ENCODE measurements at places on chromosomes 5 and 9.

DNA sequence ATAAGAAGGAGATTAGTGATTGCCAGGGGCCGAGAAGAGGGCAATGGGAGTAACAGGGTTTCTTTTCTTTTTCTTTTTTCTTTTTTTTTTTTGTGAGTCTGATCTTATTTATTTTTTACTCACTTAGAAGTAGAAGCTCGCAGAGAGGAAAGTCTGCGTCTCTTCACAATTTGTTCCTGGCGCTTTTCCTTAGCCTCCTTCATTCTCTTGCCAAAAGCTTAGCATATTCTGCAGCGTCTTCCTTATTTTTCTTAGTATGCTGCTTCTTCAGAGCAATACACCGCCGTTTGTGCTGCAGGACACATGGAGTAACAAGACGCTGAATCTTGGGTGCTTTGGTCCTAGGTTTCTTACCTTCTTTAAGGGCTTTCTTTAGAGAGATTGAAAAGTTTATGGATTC, 30.3 kb upstream of the DENND4C start:
- no peak for DNase-seq

- DNase-seq: peak; percentile 41
Observed at GRCh38 chr9:129270903-129271431, 92.9 kb upstream of the IER5L start.

- no peak for DNase-seq
Observed at GRCh38 chr9:85716031-85716877, 25.5 kb downstream of the AGTPBP1 start.

DNA sequence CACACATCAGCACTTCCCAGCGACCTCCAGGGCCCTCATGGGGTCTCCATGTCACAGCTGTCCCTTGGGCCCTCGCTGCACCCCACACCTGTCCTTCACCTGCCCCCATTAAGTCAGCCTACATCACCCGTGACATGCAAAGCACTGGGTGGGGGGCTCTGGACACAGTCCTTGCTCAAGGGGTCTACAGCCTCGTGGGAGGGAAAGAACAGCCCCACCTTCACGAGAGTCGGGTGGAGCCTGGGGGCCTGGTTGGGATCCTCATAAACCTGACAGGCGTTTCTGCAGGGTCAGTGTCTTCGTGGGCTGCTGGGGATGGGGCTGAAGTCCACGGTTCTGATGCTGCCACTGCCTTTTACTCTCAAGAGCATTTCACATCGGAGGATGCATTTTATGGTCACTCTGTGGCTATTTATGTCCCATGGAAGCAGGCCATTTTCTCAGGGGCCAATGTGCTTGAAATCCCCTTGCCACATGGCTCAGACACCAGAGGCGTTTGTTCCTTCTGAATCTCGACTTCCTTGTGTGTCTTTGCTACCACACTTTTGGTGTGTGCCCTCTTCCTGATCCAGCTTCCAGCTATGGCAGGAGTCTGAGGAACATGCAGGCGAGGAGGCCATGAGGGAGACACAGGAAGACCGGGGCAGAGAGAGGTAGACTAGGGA, at the start of gene OR2V1:
OR2V1 (minus strand) TSS at position 338 of the 665 bp plus-strand sequence. CDS start 5,865 bp downstream, outside the sequence.
- no peak for DNase-seq

GRCh38 chr9:32142074-32142473, 242.4 kb upstream of the ACO1 start:
- no peak for DNase-seq

DNA sequence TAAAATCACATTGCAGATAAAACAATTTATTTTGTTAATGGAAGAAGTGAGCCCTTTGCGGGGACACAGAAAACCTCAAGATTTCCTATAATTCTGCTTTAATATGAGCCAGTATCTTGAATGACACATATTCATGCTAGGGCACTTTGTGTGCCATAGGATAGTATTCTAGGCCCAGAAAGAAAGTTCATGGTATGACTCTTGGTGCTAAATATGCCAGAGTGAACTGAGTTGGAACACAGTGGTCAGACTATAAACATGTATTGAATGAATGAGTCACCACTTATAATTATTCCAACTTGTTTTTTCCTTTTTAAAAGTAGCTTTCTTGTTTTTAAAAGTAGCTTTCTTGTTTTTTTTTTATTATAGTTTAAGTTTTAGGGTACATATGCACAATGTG, 46.0 kb downstream of the ADAMTS19 start:
- DNase-seq: no peak

DNA sequence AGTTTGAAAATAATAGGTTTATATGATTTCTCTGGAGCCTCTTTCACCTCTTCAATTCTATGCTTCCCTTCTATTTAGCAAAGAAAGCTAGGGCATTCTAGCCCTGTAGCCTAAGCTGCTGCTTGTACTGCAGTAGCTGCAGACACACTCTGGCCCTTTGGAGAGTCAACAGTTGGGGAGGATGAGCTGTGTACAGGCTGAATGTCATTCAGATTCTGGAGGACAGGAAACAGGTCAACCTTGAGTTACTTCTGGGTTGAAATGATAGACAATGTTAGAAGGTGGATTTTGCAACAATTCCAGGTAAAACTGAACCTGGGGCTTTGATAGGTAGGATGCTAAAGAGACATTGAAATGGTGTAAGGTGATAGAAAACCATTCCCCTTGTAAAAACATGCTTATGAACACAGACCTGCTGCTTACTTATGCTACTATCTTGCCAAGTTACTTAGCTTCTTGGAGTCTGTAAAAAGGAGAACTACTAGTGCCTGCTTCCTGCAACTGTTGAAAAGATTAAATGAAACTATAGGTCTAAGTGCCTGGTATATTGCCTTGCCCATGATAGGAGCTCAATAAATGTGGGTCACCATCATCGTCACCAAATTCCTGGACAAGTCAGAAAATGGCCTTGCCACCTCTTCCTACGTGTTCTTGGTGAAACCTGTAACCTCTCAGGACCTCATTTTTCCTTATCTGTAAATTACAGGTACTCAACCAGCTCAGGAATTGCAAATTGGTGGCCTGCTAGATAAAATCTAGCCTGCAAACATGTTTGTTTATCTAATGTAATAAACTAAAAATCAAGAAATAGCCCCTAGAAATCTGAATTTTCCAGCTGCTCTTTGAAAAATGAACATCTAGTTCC, 83.7 kb downstream of the GALNT10 start:
- peak; percentile 10 for DNase-seq

DNA sequence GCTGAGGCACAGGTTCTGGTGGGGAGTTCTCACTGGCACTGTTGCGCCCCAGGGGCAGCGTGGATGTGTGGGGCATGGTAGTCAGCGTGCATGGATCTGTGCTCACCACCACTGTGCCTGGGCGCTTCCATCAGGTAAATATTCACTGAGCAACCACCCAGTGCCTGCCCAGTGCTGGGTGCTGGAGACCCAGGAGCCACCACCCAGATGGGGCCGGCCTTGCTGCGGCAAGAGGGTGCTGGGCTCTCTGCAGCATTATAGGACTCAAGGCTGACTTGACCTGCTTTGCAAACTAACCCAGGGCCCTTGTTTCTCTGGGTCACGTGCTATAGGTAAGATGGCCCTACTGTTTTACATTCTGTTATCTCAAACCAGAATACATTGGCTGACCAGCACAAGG, 60.5 kb downstream of the DAP start:
- no peak for DNase-seq

DNA sequence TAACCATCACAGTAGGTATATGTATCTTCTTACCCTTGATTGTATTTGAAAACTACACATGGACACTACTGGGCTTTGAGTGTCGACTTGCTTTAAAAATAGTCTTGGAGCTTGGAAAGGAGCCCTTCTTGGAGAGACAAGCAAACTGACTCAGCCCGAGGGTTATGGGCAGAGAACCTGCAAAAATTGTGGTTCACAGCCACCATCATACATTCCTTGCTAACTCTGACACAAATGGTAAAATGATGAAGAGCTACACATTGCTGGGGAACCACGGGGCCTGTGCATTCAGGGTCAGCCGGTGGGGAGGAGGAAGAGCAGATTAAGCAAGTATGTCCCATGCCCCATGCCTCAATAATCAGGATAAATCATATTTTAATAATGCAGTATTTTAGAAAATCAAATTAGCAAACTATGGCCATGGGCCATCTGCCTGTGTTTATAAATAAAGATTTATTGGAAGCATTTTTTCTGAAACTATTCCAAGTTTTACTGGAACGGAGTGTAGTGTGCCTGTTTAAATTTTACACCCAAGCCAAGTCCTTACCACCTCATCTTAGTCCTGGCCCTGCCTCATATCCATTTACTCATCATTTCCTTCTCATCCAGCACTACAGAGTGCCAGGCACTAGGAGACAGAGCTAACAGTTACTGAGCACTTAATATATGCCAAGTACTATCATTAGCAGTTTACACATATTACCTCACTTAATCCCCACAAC, 195.7 kb downstream of the PALM2AKAP2 start:
- DNase-seq: no peak

DNA sequence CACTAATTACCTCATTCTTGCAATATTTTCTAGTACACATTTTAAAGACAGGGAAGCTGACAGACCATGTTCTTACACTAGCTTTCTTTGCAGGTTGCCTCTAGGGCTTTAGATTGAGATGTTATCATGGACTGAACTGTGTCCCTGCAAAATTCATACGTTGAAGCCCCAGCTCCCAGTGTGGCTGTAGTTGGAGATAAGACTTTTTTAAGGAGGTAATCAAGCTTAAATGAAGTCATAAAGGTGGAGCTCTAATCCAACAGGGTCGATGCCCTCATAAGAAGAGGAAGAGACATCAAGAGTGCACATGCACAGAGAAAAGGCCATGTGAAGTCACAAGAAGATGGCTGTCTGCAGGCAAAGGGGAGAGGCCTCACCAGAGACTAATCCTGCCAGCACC, 471.2 kb upstream of the ACTBL2 start:
- DNase-seq: no peak

GRCh38 chr5:180129291-180130190, 58.0 kb upstream of the RNF130 start:
- no peak for DNase-seq

- DNase-seq: no peak
Observed at GRCh38 chr5:72231991-72232703, 87.9 kb downstream of the MRPS27 start.

All from right forelimb (tissue), 1 donor.